Stimulated activated naive CD8-positive, alpha-beta T cell treated with anti-CD3 and anti-CD28 coated beads, Interleukin-15, amount 100 ng/mL, for 72 hours (primary cell): ENCODE measurements at places on chromosomes 7 and 10.

DNA sequence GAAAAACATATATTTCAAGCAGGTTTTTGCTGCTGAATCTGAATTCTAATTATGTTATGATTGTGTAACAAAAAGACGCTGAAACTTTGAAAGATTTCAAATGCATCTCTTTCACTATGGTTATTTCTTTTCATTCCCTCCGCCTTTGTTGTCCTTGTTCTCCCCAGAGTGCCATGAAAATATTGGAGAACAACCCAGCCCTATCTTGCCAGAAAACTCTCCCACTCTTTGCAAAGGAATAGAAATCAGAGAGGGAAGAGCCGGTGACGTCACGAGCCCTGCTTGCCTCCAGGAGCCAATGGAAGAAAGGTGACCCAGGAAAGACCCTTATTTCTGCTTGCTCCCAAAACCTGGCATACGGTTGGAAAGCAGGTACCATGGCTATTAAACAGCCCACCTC, 3.4 kb downstream of the GFRA1 start:
- DNase-seq, result no peak

DNA sequence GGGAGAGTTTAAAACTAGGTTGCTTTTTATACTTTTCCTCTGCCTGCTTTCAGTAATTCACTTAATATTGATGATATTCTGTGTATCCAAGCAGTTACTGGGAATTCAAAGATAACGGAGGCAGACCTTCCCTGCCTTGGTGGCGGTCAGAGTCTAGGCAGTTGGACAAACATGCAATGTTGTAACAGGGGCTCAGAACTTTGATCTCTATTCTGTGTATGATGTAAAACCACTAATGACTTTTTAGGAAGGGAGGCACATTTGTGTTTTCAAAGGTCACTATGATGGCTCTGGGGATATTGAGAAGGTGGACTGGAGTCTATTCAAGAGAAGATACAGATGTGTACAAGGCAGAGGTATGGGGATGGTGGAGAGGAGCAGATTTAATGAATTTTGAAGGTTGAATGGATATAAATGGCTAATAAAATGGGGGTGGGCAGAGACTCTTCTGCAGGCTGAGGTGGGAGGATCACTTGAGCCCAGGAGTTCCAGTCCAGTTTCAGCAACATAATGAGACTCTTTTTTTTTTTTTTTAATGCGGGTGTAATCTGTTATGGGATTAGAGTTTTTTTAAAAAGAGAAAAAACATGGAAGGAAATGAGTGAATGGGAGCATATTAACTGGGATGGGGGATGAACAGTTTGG, 5.7 kb upstream of the PON2 start:
- no peak for DNase-seq

DNA sequence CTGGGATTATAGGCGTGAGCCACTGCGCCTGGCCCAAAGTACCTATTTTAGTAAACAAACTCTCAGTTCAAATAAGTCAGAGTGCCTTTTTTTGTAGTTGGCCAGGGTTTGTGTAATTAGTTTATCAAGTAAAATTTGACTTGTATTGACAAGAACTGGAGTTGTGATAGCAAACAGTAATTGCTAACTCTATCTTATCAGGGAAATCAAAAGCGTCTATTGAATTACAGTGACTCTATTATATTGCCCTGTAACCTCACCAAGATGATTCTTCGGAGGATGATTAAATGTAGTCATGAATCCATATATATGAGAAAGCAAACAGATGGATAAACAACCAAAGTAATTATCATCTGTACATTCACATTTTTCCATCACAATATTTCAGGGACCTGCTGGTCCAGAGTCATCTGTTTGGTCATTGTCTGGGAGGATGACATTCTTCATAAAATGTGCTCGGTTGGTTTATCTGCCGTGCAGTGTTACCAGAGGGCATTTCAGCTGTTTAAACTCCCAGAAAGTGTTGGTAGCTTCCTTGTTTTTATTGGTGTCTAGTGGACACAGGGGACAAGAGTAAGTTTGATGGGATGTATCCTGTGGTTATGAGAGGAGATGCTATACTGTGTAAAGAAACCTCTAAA, 35.6 kb downstream of the DOCK1 start:
- no peak for DNase-seq

GRCh38 chr10:130038611-130039109, 72.0 kb downstream of the C10orf143 start:
- no peak for DNase-seq

- no peak for DNase-seq
These were observed 37.7 kb upstream of the HABP2 start for GRCh38 chr10:113515161-113515560.

GRCh38 chr7:84471576-84471975, 277.0 kb upstream of the SEMA3A start:
- DNase-seq, result no peak

DNA sequence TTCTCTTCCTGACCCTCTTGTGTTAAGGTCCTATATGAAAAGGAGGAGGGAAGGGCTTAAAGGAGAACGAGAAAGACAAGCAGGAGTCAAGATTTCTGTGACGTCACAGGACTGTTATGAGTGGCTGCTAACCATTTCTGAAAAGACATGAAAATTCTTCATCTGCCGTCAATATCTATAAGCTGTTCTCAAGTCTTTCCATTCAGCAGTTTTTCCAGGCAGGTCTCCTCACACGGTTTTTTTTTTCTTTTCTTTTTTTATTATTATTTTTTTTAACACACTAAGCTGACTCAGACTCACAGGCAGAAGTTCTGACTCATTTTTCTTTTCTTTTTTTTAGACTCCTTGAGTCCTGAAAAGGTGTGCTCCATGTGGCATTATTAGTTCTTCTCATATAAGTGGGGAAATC, 72.0 kb downstream of the DGKI start:
- no peak for DNase-seq

GRCh38 chr7:92834507-92835260, 1.7 kb downstream of the CDK6 start:
- DNase-seq, result no peak

DNA sequence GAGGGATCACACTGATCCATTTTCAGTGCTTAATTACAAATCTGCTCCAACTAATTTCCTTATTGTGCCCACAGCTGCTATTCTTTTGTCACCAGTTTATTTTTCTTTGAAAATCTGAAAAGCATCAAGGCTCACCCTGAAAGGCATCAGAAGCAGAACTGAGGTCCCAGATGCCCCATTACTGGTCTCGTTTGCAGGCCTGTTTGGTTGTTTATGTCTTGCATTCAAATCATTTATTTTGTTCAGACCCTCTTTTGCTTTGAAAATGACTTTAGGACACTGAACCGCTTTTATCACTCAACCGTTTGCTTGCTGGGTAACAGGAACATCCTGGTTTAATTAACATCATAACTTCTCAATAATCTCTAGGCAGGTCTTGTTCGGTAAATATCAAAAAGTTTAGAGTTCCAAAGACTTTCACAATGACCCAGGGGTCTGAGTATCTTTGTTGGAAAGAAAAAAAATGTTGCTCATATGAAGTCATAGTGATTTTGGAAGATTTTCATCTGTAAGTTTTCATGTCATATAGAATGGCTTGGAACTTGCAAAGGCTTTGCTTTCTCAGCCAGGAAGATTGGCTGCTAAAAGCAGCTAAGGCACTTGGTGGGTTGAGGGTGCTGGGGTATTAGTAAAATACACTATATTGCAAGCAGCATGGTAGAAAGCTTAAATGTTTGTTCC, 398.3 kb upstream of the NPVF start:
- DNase-seq, result no peak

DNA sequence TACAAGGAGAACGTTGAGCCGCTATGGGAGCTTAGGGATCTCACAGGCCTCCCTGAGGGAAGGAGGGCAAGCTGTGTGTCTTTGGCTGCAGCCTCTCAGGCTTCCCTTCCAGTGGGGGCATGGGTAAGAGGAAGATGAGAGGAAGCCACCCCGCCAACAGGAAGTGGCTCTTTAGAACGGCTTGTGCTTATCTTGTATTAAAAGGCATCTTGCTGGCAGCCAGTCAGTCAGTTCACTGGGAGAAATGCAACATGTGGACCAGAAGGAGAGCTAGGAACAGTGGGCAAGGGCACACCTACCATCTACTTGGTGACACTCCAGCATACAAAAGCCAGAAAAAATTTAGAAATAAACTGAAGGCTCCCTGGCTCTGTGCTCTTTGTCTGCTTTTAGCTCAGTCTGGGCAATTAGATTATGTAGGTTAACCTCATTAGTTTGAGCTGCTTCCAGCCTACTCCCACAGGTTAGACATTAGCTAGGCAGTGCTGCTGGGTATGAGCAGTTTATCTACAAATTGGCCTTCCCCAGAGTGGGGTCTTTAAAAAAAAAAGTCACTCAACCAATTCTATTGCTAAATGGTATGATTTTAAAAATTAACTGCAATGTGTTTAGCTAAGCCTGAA, 595.9 kb downstream of the KCNMA1 start:
- no peak for DNase-seq

DNA sequence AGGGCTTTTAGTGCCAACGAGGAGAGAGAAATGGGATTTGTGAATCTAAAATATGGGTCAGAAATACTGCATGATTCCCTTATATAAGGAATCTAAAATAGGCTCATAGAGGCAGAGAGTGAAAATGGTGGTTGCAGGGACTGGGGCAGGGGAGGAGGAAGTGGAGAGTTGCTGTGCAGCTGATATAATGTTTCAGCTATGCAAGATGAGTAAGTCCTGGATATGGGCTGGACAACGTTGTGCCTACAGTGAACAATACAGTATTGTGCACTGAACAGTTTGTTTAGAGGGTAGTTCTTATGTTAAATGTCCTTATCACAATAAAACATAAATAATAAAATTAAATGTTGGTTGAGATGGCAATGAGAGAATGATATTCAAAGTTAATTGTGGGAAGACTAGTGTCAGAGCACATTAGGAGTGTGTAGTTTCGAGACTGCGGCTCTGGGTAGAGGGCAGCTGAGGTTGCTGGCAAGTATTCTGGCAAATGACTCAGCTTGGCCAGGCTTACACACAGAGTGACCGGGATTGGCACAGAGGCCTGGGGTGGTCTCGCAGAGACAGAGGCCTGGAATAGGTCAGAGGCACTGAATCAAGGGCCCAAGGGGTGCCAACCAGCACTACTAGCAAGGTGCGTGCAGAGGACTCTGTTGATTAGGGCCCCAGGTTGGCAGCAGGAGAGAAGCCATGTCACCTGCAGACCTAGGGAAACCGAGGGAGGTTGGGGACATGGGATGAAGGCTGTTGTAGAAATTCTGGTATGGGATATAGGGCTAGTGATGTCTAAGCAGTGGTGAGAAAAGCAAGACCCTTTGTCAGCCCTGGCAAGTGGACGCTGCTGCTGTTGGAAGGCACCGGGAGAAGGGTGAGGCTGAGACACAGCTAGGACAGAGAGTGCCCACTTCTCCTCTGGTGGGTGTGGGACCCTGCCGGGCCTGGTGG, 2.8 kb upstream of the DEPP1 start:
- no peak for DNase-seq

DNA sequence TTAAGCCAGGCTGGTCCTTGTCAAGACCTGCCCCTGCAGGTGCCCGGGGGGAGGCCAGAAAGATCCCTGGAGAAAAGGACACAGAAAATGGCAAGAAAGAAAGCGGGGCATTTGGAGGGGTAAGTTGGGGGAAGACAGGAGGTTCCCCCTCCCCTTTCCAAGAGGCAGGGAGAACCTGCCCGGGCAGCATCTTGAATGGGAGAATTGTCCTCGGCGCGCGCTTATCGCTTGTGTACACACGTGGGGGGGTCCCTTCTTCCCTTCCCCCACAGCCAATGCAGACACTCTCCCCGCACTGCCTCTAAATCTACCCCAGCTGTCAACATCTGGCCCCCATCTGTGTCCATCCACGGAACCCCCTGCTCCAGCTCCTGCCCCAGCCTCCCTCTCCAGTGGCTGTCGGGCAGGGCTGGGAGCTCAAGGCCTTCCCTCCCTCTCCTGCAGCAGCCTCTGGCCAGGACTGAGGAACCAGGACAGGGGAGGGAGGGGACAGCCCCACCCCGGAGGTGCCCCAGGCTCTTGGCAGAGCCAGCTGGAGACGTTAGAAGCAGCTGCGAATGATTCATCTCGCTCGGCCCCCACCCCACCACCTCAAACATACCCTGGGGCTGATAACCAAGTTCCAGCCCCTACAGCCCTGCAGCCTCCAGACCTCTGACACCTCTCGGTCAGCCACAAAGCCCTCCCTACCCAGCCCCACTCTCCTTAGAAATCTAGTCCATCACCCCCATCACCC, 25.3 kb downstream of the EPHB4 start:
- no peak for DNase-seq

- no peak for DNase-seq
These were observed 192.8 kb upstream of the KLF6 start for GRCh38 chr10:3977761-3978160.

DNA sequence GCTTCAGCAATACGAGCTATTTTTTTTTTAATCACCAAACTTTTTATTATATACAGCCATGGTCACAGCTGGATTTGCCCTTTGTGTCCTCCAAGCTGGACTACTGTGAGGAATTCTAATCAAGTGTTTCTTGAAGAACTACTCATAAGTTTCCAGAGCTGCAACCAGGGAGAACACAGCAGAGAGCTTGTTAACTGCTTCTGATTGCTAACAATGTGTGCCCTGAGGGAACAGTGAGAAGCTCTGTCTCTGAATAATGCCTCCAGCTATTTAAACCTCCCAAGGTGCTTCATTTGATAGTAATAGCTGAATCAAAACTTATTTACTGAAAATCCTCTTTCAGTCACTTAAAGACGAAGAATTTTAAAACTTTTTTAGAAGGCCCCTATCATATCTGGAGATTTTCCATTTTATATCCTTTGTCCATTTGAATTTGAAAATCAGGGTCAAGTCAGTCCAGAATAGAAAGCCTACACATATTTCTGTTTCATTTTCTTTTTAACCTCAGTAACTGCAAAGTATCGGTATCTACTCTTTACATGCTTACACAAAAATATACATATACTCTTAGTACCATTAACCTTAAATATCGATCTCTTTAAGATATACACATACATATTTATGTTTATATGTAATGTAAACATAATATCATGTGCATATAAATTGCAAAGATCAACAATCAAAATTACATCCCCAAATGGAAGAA, 1024.2 kb downstream of the GRM8 start:
- no peak for DNase-seq

DNA sequence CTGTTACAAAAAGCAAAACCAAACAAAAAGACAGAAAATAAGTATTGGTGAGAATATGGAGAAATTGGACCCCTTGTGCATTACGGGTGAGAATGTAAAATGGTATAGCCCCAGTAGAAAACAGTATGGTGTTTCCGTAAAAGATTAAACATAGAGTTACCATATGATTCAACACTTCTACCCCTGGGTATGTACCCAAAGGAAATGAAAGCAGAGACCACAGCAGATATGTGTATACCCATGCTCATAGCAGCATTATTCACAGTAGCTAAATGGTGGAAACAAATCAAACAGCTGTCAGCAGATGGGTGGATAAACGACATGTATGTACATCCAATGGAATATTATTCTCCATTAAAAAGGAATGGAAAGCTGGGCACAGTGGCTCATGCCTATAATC, 42.4 kb downstream of the STARD3NL start:
- no peak for DNase-seq

GRCh38 chr7:153522261-153522660, 529.9 kb upstream of the DPP6 start:
- no peak for DNase-seq

GRCh38 chr7:34190299-34190698, 285.0 kb downstream of the BMPER start:
- no peak for DNase-seq

- DNase-seq, result no peak
These were observed 291.3 kb upstream of the MYO3A start for GRCh38 chr10:25642721-25643120.
